ENCODE measurements at places on chromosomes 6 and 20. TPM values are rescaled to one million over a fixed set of nuclear protein-coding genes. Genes with fewer than 3 reads are reported as not detected.

- no peaks in the 10 kb centered on the region for H3K4me1 ChIP-seq
- no peak overlapping the region for H3K27ac ChIP-seq
- H3K36me3 ChIP-seq = peaks cover 4% of the 10 kb centered on the region
Measured at GRCh38 chr6:135014353-135014832, 40.2 kb downstream of the HBS1L start.

- H3K4me3 ChIP-seq = no peak overlapping the region
- H3K27me3 ChIP-seq = no peaks in the 10 kb centered on the region
- peaks cover 4% of the 10 kb centered on the region for H3K4me1 ChIP-seq
- no peaks in the 10 kb centered on the region for H3K36me3 ChIP-seq
- peak overlapping the region; percentile 72 for H3K27ac ChIP-seq
- no peak for DNase-seq
Measured at GRCh38 chr20:11869641-11870040, 48.1 kb upstream of the BTBD3 start.

- H3K4me1 ChIP-seq = peaks cover 7% of the 10 kb centered on the region
- H3K36me3 ChIP-seq = no peaks in the 10 kb centered on the region
Measured at GRCh38 chr20:62643521-62644043, 1.3 kb downstream of the SLCO4A1 start.

CRISP2 gene
- total RNA-seq = not detected

HLA-DQA1 gene
- not detected for total RNA-seq

- no peaks in the 10 kb centered on the region for H3K36me3 ChIP-seq
- H3K27me3 ChIP-seq = no peaks in the 10 kb centered on the region
- H3K4me3 ChIP-seq = no peak overlapping the region
- H3K27ac ChIP-seq = peak overlapping the region; percentile 78
- DNase-seq = no peak
Measured at GRCh38 chr6:105593805-105594671, 191.2 kb upstream of the PREP start.

PRL gene
- total RNA-seq = not detected

GRCh38 chr20:19431316-19431700 is 218.9 kb downstream of the SLC24A3 start:
- no peaks in the 10 kb centered on the region for H3K4me1 ChIP-seq
- no peak overlapping the region for H3K4me3 ChIP-seq
- no peaks in the 10 kb centered on the region for H3K36me3 ChIP-seq

GRCh38 chr20:47150403-47151152 is 205.9 kb downstream of the ZMYND8 start:
- H3K4me3 ChIP-seq = no peak overlapping the region
- H3K27me3 ChIP-seq = no peaks in the 10 kb centered on the region
- H3K4me1 ChIP-seq = peaks cover 15% of the 10 kb centered on the region
- H3K27ac ChIP-seq = no peak overlapping the region
- H3K36me3 ChIP-seq = no peaks in the 10 kb centered on the region

- H3K27me3 ChIP-seq = no peaks in the 10 kb centered on the region
- DNase-seq = no peak
- peaks cover 3% of the 10 kb centered on the region for H3K36me3 ChIP-seq
- no peak overlapping the region for H3K27ac ChIP-seq
- no peaks in the 10 kb centered on the region for H3K4me1 ChIP-seq
- no peak overlapping the region for H3K4me3 ChIP-seq
Measured at GRCh38 chr6:128259730-128260685, 260.4 kb downstream of the PTPRK start.
